Activated naive CD4-positive, alpha-beta T cell treated with anti-CD3 and anti-CD28 coated beads, Interleukin-2, amount 10 ng/mL, durations not matched to agents 5 hours and 36 hours (primary cell): ENCODE measurements at places on chromosomes 11 and 22. TPM values are rescaled to one million over a fixed set of nuclear protein-coding genes. Genes with fewer than 3 reads are reported as not detected.

Gene OR52N4
- 1.3 TPM for total RNA-seq

Gene TMEM225
- total RNA-seq: not detected

Gene MPZL2
- total RNA-seq: 5.2 TPM

Gene MAPK8IP1
- 0.60 TPM for total RNA-seq

Gene C22orf31
- not detected for total RNA-seq

Gene PLXNB2
- 16.1 TPM for total RNA-seq

Gene TNNT3
- total RNA-seq: 11.5 TPM

Gene SSTR3
- total RNA-seq: 9.1 TPM

Gene DNAJB7
- total RNA-seq: not detected

Gene OR52I1
- not detected for total RNA-seq

Gene EHF
- not detected for total RNA-seq

Gene FOXR1
- total RNA-seq: not detected

Gene P2RX3
- total RNA-seq: not detected

Gene SLC29A2
- 16.2 TPM for total RNA-seq

Gene MRGPRX2
- not detected for total RNA-seq

Gene OR8A1
- total RNA-seq: not detected

Gene RASGRP2
- total RNA-seq: 274 TPM

Gene TECTA
- 0.31 TPM for total RNA-seq

Gene MS4A4E
- total RNA-seq: not detected

Gene CDON
- total RNA-seq: 3.4 TPM

Gene VSTM5
- not detected for total RNA-seq

Gene MPPED2
- not detected for total RNA-seq

Gene HTR3B
- not detected for total RNA-seq

Gene CRYAB
- total RNA-seq: not detected

Gene NLRP14
- not detected for total RNA-seq

Gene SF3A1
- 217 TPM for total RNA-seq

Gene ANO9
- 107 TPM for total RNA-seq

Gene PTPRCAP
- 425 TPM for total RNA-seq

Gene DNHD1
- total RNA-seq: 21.1 TPM

Gene BIRC3
- total RNA-seq: 33.9 TPM

Gene RAB3IL1
- total RNA-seq: not detected

Gene GSTT2B
- not detected for total RNA-seq

Gene NRGN
- 6.8 TPM for total RNA-seq

Gene SUSD2
- 0.78 TPM for total RNA-seq
